Keratinocyte (primary cell): ENCODE measurements at places on chromosomes 3 and 15.

GRCh38 chr3:117633207-117633606, 923.6 kb downstream of the TUSC7 start:
- DNase-seq = no peak

DNA sequence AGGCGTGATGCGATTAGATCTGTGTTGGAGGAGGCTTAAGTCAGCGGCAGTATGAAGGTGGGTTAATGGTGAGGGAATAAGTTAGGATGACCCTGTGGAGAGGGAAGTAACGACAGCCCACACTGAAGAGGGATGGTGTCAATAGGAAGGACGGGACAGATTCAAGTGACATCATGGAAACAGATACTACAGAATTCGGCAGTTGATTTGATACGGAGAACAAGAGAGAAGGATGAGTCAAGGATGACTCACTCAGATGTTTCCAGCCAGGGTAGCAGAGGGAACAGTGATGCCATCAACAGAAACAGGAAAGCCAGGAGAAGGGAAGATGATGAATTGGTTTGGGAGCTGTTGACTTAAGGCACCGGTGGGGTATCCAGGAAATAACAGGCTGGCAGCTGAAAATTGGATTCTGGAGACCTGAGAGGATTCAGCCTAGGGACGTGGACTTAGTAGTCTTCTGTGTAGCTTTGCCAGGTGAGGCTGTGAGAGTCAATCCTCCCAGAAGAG, 38.0 kb downstream of the SHC4 start:
- peak; percentile 66 for DNase-seq

DNA sequence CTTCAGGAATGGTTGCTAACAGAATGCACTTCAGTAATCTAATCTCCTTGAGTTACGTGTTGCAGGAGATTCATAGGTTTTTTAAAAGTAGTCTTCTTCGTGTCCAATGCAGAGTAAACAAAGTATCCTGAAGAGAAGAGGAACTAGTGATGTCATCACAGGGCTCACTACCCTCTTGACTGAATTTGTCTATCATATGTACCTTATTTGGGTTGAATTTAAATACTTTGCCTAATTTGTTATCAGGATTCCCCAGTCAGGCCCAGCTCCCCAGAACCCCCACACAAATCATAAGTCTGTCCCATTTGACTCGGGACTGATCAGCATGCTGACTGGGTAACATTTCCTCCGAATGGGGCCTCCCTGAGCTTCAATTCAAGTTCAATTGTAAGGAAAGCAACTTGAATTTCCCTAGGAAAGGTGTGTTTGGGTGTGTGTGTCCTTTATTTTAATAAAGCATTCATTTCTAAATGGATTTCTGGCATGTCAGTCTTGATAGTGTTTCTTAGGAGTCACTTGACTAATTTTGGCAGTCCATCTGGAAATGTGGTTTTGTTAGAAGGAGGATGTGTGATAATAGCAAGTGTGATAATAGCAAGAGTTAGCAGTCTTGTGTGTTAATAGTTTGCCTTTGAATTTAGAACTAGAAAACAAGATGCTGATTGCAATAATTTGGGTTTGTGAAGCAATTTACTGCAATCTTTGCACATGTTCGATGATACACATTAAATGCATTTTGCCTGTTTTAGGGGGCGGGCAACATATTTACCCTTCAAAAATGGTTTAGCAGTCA, 21.9 kb downstream of the OXNAD1 start:
- DNase-seq = no peak

- DNase-seq = no peak
Measured at GRCh38 chr3:144167634-144168033, 196.0 kb downstream of the DIPK2A start.

DNA sequence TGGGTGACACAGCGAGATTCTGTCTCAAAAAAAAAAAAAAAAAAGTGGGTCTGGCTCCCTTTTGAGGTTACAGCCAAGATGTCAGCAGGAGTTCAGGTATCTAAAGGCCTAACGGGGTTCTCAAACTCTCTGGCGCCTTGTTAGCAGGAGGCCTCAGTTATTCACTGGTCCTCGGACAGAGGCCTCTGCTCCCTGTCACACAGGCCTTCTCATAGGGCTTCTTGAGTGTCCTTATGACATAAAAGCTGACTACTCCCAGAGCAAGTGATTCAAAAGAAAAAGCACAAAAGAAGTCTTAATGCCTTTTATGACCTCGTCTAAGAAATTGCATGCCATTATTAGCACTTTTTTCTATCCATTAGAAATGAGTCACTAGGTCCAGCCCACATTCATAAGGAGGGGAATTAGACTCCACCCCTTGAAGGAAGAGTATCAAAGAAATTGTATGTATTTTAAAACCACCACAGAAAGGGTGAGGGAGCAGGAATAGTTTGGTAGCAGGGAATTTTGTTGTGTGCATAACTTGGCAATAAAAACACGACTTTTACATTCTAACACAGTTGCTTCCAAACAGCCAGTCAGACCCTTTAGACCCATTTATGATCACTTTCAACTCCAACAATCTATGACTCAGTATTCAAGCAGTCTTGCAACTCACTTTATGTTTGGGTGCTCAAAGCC, 90.3 kb downstream of the MEX3B start:
- DNase-seq = no peak
